Osteocyte (in vitro differentiated cells): ENCODE measurements at places on chromosomes 12 and 14. TPM values are rescaled to one million over a fixed set of nuclear protein-coding genes. Genes with fewer than 3 reads are reported as not detected.

- DNase-seq = no peak
Observed at GRCh38 chr14:24243336-24243836, 963 bp upstream of the TINF2 start.

LHX5 gene
- total RNA-seq = not detected in 2 replicates

DNAI7 gene
- 0.30 TPM in 1 of 2 replicates, not detected in the other for total RNA-seq

RNF41 gene
- 71.2 and 77.8 TPM in 2 replicates for total RNA-seq

GRCh38 chr12:117854339-117855012 lies 114.3 kb downstream of the KSR2 start:
- no peak for DNase-seq

GRCh38 chr12:130677957-130678558 lies 38.0 kb downstream of the RIMBP2 start:
- no peak for DNase-seq

GRCh38 chr14:65723348-65723747 lies 310.8 kb downstream of the FUT8 start:
- no peak for DNase-seq

- no peak for DNase-seq
Observed at GRCh38 chr14:70057519-70058136, 131.1 kb downstream of the SLC8A3 start.

SERPINA9 gene
- not detected in 2 replicates for total RNA-seq

GDF3 gene
- total RNA-seq = not detected in 2 replicates

GRCh38 chr14:71597287-71597920 lies 334.8 kb upstream of the RGS6 start:
- DNase-seq = no peak

DNA sequence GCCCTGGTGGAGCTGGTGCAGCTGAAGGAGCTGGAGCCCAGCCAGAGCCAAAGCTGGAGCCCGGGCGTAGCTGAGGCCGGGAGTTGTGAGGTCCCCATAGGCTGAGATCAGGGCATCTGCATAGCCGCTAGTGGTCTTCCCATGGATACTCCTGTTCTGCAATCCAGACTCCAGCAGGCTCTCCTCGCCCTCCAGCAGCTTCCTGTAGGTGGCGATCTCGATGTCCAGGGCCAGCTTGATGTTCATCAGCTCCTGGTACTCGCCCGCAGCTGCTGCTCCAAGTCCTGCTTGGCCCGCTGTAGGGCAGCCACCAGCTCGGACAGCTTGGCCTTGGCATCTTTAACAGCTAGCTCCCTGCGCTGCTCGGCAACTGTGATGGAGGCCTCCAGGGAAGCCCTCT lies 966.1 kb downstream of the FSCB start:
- DNase-seq = no peak

CD69 gene
- total RNA-seq = not detected in 2 replicates

GRCh38 chr12:94749455-94749854 lies 99.1 kb upstream of the TMCC3 start:
- no peak for DNase-seq
